Stimulated activated naive B cell treated with anti-CD40 and anti-IgM and Interleukin-4, amounts not matched to agents 10 μg/mL and 1 μg/mL and 100 μg/mL, for 72 hours (primary cell): ENCODE measurements at places on chromosomes 13 and 19.
A peak's percentile ranks its signal among the peaks of the same experiment; 100 is the strongest.

DNA sequence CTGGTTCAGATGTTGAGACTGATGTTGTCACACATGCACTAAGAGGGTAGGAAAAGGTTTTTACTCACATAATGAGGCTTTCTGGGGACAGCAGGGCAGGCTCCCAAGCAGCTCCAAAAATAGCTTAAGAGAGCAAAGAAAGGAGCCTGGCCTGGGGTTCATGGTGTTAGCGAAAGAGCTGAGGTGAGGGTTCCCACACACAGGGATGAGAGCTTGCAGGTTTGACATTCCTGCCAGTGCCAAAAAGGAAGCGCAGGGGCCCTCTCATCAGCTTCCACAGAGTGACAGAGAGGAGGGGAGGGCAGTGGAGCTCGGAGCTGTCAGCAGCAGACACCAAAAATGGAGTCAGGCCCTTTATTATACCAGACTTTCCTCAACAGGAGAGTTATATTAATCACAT, 65.5 kb upstream of the FAM216B start:
- DNase-seq, result no peak

- DNase-seq, result peak; percentile 43
Observed at GRCh38 chr19:34254698-34255432, 511 bp downstream of the GARRE1 start.

- no peak for DNase-seq
Observed at GRCh38 chr13:40765602-40766001, 5.4 kb downstream of the MRPS31 start.

- DNase-seq, result no peak
Observed at GRCh38 chr19:34645551-34645950, 31.4 kb downstream of the SCGB2B2 start.

GRCh38 chr13:43273362-43273761, 250.0 kb downstream of the DNAJC15 start:
- no peak for DNase-seq

- peak; percentile 82 for DNase-seq
Observed at GRCh38 chr13:40102854-40103253, 447.4 kb downstream of the COG6 start.

- no peak for DNase-seq
Observed at GRCh38 chr19:15154002-15154612, 46.7 kb downstream of the NOTCH3 start.

- no peak for DNase-seq
Observed at GRCh38 chr19:31501427-31502195, 152.4 kb upstream of the TSHZ3 start.

DNA sequence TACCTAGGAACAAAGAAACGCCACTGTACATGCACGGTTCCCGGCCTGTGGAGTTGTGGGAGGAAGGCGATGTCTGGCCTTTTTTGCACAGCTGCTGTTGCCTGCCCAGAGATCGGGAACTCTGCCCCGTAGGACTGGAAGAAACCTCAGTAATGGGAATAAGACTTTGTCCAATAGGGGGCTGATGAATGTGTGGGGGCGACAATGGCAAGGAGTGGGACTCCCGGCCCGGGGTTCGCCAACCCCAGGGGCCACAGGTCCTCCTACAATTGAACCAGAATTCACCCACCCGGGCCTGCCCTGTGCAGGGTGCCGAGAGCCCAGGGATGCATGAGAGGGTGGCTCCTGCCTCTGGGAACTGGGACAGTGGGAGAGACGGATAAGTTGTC, 2.0 kb upstream of the CEBPA start:
- DNase-seq, result no peak

DNA sequence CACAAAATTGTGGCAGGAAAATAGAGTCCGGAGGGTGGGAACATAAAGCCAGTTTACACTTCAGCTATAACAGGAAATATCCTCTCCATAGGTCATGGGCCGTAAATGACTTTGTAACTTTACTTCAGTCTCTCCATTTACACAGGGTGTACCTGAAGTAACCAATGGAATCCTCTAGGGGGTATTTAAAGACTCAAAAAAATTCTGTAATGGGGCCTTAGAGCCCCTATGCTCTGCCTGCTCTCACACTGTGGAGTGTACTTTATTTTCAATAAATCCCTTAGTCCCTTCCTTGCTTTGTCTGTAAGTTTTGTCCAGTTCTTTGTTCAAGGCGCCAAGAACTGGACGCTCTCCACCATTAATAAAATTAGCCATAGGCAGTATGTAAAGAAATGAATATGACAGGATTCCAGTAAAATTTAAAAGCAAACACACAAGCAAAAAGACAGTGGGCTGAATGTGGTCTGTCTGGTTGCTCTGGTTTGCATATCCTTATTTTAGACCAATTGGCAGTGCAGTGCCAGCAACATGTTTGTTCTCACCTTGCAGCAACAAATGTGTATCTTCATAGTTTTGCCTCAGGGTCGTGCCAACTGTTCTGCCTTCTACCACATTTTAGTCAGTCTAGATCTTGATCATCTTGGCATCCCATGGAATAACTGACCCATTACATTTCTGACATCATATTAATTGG, 801.5 kb upstream of the SPRY2 start:
- DNase-seq, result no peak

DNA sequence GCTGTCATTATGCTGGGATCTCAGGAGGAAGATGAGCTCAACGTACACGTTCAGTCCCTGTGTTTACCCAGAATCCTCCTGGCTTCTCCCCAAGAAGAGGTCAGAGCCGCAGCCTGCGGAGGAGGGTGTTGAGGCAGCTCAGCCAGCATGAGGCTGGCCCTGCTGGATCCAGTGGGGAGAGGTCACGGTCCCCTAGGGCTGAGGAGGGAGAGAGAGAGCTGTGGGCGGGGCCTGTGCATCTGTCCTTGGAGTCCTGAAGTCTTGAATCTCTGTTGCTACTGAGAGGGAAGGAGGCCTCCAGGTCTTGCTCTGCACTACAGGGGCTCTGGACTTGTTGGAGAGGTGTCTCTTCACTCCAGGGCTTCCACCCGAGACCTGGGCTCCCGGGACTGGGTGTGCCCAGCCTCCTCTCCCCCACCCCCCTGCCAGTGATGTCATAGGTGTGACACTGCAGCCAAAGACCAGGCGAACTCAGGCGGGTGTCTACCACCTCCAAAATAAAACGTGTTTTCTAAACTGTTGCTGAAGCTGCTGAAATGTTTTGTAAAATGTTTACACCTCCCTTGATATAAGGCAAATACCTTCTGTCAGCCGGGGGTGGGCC, 77.9 kb upstream of the KCTD15 start:
- DNase-seq, result no peak

DNA sequence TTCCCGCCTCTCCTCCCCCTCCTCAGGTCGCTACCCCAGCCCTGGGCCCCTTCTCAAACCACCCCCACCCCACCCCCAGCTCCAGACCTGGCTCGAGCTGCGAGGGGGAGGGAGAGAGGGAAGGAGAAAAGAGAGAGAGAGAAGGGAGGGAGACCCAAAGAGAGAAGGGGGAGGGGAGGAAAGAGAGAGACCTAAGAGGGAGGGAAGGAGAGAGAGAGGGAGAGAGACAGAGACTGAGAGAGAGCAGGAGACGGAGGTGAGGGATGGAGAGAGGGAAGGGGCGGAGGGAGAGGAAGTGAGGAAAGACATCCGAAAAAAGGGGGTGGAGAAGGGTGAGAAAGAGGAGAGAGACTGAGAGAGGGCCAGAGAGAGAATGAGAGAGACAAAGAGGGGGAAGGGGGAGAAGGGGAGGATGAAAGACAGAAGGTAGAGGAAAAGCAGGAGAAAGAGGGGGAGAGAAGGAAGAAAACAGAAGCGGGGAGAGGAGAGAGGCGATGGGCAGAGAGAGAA, 2.0 kb upstream of the SPACA6 start:
- DNase-seq, result no peak
